Vagina (tissue), 2 donors: ENCODE measurements at places on chromosomes 12 and 14.

- no peak for DNase-seq
Measured at GRCh38 chr12:91813701-91814100, 331.9 kb downstream of the BTG1 start.

DNA sequence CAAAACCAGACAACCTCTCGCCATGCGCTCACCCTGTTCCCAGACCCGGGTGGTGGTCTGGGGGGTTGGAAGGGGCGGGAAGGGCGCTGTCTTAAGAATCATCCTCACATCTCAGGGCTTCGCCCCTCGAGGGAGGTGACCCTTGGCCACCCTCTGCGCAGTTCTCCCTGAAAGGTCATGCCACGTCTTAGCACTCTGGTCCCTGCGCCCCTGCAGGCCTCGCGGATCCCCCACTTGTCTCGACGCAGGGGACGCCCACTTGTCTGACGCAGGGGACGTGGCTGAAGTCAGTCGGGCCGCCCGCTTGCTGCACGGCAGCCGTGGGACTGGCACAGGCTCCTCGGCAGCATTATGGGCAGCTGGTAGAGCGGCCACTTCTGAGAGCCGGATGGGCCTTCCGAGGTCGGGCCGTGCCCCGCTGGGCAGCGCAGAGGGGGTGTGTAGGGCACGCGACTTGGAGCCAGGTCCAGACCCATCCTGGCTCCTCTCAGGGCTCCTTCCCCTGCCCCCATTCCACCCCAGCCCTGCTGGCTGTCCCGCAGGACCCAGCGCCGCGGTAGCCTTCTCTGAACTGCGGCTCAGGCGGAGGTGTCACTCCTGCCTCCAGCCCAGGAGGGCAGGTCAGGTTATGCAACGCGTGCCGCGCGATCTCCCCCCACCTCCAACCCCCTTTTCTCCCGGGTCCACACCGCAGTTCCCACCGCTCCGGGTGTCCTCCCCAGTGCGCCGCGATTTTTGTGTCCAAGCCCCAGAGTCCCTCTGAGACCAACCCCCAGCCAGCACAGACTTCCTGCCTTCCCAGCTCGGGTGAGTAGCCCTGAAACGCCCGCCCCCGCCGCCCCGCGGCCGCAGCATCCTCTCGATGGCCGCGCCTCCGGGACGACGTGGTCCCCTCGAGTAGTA is 40.9 kb upstream of the CAPRIN2 start:
- no peak for DNase-seq

DNA sequence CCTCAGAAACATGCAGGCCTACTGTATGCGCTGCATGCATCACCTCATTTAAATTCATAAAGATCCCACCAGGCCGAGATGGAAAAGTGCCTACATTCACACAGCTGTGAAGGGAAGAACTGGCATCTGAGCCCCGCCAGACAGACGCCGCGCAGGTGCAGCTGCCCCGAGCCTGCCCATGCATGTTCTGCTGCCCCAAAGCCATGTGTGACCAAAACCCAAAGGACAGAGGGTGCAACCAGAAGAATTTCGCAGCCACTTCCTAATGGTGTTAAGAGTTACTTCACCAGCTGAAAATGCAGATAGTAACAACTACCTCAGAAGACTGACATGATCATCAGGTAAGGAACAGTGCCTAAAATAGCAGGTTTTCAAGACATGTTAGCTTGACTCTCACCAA is 13.5 kb upstream of the KRT8 start:
- DNase-seq, result no peak

DNA sequence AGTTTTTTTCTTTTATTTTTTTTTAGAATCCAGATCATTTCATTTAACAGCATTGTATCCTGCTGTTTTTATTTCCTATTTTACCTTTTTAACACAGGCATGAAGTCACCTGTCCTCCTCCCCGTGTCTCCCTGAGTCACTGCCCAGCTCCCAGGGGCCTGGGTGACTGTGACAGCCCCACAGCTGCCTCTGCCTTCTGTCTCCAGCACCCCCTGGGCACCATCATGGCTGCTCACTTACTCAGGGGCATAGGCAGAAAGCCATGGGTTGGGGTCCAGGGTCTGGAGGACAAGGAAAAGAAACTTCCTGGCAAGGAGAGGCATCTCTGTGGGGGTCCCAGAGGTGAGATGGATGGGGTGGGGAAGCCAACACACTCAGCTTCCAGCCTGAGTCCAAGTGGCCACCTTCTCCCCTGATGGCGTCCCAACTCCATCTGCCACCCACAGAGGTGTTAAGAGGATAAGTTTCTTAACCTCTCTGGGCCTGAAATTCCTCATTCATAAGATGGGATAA is 25.3 kb downstream of the TMEM63C start:
- no peak for DNase-seq
